Activated naive CD8-positive, alpha-beta T cell treated with anti-CD3 and anti-CD28 coated beads, Interleukin-2, amount 50 U/mL, for 16 hours (primary cell): ENCODE measurements at places on chromosomes 12 and 14.

GRCh38 chr12:92608151-92609091, 94.4 kb upstream of the PLEKHG7 start:
- no peak for DNase-seq

DNA sequence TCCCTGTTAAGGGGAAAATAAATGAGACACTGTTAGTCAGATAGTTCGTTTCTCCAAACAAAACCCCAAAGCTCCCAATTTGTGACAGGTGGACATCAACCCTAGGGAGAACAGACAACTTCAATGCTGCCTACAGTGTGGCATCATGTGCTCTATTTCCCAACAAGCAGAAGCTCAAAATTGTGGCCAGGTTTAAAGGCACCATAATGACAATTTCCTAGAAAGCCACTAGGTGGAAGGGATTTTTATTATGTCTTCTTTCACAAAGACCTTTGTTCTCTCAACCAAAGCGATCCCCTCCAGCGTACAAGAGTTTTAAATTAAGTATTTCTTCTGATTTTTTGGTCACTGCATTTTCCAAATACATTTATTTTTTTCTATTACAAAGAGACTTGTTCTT, 88.0 kb upstream of the MBIP start:
- DNase-seq, result no peak

DNA sequence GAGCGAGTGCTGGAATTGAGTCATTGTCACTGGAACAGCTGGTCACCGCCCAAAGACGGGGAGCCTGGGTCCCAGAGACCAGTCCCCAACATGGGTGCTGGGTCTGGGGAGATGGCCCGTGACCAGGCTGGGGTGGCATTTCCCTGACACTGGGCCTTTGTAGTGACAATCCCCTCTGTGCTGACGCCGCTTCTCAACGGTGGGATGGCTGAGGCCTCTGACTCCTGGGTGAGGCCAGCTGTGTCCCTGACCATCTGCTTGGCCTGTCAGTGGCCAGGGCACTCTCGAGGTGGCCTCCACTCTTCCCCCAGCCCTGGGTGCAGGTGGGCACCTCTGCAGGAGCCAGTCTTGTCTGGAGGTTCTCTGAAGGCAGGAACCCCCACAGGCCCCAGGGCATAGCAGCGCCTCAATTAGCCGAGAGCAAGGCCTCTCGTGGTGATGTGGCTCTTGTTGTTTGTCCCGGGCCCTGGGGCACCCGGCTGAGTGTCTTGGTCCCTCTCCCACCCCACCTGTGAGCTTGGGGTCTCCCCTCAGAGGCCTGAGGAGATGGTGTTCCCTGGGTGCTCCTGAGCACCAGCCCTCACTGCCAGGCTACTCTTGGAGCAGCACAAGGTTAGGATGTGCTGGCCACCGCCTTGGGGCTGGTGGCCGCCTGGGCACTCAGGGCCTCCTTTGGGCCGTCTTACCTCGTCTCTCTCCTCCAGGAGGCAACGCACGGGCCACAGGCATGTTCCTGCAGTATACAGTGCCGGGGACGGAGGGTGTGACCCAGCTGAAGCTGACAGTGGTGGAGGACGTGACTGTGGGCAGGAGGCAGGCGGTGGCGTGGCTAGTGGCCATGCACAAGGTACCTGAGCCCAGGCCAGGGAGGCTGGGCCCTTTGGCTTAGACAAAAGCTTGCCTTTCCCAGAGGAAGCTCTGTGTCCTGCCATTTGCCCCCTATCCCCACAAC, 16.6 kb downstream of the ZFYVE21 start:
- no peak for DNase-seq

- no peak for DNase-seq
Measured at GRCh38 chr12:59698600-59698999, 102.8 kb downstream of the SLC16A7 start.

DNA sequence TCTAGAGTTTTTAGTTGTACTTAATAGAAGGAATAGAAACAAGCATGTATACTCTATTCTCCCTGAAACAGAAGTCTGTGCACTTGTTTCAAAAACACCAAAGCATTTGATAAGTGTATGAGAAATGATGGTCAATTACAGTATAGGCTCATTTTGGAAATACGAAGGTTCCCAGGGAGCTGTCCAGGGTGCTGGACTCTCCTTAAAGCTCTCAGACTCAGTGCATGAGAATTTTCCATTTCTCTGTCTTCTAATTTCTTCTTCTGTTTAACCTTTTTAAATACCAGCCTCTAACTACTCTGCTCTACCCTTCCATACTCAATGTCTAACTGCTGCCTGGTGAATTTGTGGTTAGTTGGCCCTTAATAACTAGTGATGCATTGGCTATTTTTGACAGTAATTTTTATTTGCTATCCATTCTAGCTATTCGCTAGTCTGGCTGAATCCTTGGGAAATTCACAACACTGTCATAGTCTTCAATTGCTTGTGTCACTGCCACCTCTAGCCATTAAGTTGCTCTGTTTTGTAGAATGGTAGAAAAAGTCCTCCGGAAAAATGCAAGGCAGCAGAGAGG, 229.2 kb downstream of the NRXN3 start:
- DNase-seq, result no peak

- no peak for DNase-seq
Measured at GRCh38 chr14:68947802-68948201, 31.3 kb downstream of the ACTN1 start.

DNA sequence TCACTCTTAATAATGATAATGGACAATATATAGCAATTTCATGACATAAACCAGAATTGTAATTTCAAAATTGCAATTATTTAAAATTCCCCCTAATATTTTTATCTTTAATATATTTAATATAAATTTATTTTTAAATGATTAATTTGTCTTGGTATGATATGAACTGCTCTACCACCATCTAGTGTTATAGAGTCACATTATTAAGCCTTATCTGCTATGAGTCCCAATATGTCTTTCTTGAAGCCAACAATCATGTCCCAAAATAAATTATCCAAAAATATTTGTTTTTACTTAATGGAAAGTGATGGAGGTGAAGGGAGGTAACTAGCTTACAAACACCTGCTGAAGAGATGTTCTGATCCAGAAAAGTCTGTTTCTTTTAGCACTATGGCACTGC, 151.4 kb downstream of the KCNC2 start:
- no peak for DNase-seq

GRCh38 chr12:49882248-49882850, 21.4 kb downstream of the FAIM2 start:
- DNase-seq, result no peak

DNA sequence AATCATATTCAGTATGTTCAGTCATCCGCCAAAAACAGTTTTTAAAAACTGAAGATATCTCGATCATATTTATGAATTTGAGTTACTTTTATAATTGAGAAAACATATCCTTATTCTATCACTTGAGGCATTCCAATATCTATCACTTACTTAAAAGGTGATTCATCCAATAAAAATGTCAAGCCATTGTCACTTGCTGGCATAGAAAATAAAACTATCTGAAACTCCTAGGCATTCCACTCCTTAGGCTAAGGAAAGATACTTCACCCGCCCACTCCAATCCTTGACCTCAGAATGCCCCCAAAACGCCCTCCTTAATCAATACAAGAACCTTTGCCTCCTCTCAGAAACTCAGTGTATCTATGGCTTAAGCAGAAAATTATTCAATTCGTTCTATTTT, 51.3 kb upstream of the AMIGO2 start:
- DNase-seq, result no peak

GRCh38 chr14:23101986-23102625, 2.7 kb downstream of the CIROP start:
- DNase-seq, result no peak
